ENCODE measurements at places on chromosomes 3 and 15.

DNA sequence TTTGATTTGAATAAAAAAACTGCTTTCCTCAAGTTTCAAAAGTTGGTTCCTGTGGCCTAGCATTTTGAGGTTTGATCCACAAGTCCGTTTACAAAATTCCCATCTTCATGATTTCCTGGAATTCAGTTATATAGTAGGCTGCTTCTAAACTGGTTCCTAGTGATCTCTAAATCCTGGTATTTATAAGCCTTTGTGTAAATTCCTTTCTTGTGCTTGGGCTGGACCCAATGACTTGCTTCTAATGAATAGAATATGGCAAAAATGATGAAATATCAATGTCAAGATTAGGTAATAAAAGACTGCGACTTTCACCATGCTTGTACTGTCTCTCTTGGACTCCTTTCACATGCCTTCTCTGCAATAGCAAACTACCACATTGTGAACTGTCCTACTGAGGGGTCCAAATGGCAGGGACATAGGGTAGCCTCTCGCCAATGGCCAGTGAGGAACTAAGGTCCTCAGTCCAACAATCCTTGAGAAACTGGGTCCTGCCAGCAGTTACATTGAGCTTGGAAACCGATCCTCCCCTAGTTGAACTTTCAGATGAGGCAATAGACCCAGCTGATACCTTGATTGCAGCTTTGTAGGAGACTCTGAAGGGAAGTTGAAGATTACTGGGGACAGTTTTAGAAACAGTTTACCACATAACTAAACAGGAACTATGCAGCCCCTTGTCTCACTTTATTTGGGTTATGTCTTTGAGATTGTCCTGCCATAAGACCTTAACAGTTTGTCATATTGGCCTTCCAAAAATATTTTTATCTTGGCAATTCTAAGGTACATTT lies 303.9 kb upstream of the TBC1D5 start:
- no peak for DNase-seq

GRCh38 chr3:45640724-45641361 lies 46.3 kb downstream of the LIMD1 start:
- no peak for DNase-seq

GRCh38 chr3:120093911-120094775 lies at the start of gene GSK3B:
Gene GSK3B (minus strand): TSS chr3:120094447. CDS start chr3:120093434, 1,013 bp downstream.
- DNase-seq, result peak; percentile 96

DNA sequence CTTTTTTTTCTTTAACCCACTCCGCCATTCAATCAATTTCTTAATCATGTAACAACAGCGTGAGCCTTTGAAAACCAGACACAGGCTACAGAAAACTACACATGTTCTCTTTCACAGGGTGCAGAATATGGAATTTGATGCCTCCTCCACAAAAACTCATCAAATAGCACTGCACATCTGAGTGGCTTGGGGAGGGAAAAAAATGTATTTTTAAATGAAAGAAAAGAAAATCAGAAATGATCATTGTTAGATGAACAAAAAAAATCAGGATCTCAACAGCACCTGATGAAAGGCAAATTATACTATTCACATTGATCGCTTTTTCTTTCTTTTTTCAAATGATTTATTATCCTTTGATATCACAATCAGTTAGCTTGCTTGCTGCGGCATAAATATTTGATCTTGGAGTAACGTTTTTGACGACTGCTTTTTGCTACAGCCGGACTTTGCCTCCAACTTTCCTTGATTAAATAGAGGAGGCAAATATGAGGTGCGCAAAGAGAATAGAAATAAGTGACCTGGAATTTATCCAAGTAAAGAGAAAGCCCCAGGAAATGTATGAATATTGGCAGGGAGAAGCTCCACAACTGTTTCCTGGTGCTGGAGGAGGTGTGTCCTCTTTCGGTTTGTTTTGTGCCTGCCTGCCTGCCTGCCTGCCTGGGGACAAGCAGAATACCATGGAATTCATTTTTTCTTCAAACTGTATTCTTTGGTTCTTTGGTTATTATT lies 63.1 kb downstream of the EDEM1 start:
- no peak for DNase-seq

- no peak for DNase-seq
Observed at GRCh38 chr3:153840487-153840886, 280.7 kb upstream of the ARHGEF26 start.

- no peak for DNase-seq
Observed at GRCh38 chr3:70049761-70050160, 50.2 kb downstream of the SAMMSON start.

DNA sequence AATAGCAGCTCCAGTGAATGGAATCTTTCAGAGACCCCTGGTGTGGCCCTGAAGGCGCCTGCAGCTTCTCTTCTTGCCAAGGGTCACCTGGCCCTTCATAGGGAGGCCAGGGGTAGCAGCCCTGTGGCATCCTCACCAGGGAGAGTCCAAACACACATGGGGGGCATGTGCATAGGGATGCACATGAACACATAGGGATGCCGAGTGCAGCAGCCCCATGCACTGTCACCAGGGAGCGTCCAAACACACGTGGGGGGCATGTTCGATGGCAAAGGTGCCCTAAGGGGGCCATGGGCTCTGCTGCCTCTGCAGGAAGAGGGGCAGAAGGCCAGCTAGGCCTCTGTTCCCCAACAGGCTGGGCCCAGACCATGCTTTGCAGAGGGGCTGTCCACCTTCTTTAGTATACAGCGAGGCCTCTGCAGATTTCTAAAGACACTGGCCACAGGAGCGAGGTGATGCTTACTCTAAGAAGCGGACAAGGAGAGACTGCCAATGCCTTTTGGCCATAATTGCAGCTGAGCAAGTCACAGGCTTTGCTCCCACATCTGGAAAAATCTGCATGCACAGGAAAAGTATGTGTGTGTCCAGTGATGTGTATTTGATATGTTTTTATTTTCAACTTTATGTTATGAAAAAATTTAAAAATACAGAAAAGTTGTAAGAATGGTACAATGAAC lies 21.0 kb downstream of the ANAPC13 start:
- no peak for DNase-seq

GRCh38 chr3:72290859-72291638 lies 506.1 kb upstream of the PROK2 start:
- no peak for DNase-seq

DNA sequence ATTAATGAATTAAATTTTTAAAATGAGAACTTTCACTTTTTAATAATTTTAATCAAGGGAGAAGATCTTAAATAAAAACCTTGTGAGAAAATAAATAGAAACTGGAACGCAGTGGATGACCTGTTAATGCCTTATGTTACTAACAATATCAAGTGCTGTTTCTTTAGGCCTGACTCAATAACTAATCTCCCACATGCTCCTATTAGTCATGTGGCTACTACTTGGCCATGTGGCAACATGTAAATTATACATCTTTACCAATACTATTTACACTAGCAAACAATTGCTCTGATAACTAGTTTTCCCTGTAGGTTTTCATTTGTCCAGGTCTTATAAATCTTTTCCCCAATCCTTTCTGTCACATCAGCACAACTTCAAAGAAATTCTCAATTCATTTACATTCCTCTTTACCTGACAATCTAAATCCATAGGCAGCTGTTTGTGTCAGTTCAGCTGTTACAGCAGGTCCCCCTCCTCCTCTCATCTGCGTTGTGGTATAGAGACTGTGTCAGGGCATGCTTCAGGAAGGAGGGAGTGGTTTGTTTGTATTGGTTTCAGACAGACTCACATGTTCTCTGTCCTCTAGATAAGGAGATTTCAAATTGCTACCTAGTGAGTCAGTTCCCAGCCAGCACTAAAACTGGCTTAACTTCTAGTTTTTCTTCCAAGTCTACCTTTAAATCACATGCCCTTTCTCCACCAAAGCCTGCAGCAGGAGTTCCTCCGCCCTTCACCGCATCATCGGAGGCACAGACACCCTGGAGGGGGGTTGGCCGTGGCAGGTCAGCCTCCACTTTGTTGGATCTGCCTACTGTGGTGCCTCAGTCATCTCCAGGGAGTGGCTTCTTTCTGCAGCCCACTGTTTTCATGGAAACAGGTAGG lies 11.3 kb upstream of the C3orf52 start:
- no peak for DNase-seq

GRCh38 chr3:187976365-187976900 lies 177.5 kb upstream of the LPP start:
- DNase-seq, result peak; percentile 60

DNA sequence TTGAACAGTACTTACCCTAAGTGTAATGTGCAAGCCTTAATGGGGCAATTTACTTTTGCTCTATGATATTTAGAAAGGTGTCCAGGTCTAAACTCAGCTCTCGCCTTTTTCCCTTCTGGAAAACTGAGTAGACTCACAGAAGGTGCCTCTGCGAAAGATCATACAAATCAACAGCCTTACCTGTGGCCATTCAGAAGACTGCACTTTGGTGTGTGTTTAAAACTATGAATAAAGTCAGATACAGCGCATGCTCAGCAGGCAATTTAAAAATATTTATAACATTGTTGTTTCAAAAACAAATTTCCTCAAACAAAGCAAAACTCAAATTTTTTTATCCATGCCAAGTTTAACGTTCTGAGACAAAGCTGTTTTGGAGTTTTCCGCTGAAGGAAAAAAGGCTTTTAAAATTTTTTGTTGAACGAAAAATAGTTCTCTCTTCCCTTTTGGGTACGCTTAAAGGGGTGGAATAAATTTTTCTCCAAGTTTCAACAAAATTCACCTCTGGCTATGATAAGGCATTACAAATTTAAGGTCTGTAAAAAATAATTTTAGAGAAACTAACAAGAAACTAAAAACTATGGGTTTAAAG lies 156.3 kb downstream of the TIGIT start:
- no peak for DNase-seq

GRCh38 chr3:27596334-27596841 lies 112.2 kb upstream of the SLC4A7 start:
- no peak for DNase-seq

DNA sequence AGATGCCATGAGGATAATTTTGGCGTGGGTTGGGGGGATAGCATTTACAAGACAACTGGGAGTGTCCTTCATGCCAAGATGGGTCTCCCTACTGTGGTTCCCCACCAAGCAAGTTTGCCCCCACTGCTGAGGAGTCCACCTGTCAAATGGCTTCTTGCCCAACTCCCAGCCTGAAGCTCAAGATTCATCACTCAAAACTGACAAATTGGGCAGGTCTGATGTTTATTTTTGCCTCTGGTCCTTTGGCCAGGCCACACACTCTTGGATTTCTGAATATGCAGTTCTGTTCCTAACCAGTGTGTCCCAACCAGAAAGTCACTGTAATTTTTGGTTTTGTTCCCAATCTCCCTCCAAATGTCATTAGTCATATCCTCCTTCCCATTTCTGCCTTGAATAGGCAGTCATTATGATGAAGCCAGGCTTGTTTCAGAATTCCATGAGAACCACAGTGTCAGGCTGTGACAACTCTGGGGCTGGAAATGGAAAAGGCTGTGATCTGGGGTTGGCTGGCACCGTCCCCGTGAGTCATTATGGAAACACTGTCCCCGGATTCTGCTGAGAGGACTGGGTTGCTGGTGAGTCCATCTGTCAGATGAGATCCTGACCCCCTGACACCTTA lies 29.3 kb upstream of the MEF2A start:
- DNase-seq, result no peak

DNA sequence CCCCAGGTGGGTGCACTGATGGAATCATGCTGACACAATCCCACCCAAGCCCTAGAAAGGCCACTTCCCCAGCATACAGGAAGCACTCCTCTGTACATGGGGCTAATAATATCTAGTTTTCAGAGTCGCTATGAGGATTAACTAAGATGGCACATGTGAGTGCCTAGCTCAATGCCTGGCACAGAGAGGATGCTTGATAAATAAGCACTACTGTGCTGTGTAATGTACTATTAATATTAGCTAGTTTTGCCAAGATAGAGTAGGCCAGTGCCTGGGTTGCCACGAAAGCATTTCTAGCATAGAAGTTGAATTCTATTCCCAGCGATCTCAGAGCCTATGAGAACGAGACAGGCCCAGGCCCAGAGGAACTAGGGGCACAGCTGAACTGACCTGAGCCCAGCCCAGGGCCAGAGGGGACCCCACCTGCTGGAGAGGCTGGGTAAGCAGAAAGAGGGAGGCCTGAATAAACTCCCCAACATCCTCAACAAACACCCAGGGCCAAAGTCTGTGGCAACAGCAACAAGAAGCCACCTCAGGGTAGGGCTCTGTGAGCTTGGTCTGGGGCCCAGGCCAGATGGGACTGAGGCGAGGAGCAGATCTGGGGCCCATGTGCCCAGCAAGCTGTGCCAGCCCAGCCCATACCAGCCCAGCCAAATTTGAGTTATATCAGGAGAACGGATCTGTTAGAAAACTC lies 7.6 kb upstream of the SEMA7A start:
- DNase-seq, result no peak

DNA sequence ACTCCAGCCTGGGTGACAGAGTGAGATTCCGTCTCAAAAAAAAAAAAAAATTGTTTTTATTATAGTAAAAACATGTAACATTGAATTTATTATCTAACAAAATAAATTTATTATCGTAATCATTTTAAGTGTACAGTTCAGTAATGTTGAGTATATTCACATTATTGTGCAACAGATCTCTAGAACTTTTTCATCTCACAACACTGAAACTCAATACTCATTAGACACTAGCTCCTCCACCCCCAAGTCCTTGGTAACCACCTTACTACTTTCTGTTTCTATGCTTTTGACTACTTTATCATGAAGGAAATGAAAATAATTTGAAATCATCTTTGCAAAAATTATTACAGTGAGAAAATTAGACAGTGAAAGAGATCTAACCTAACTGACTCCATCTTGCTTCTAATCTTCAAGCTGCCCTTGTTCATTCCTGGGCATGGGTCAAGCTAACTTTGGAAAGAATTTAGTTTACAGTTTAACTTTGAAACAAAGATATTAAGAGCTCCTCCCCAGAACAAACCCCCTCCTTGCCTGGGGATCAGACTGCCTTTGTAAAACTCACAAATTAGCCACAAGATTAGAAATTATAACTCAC lies 15.0 kb upstream of the FYCO1 start:
- no peak for DNase-seq
